ENCODE measurements at places on chromosomes 13 and 19. TPM values are rescaled to one million over a fixed set of nuclear protein-coding genes. Genes with fewer than 3 reads are reported as not detected.

DNA sequence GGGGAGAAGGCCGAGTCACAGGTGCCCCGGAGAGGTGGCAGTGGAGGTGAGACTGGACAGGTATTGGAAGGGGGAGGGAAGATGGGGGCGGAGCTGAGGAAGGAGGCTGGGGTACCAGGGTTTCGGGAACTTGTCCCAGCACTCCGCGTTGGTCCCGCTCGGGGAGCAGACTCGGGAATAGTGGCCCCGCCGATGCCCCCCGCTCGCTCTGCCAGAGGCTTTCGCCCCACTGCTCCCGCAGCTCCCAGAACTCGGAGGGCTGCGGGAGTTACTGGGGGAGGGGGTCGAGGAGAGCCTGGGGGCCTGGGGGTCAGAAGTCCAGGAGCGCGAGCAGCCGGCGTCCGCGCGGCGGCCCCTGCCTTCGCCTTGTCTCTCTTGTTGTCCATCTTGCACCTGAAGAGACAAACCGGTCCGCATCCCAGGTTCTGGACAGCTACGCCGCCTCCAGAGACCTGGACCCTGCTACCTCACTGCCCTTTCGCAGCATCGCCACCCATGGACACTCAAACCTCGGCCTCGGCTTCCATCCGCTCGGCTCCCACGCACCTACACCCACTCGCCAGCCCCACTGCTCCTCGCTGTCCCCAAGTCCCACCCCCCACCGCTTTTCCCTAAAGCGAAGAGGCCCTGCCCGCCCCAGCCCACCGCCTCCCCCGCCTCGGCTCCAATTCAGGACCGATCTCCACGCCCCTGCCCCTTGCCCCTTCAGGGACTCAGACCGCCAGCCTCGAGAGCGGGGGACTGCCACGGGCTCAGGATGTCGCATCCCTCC is 700 bp downstream of the PRR36 start:
- no peak for DNase-seq

GRCh38 chr19:30784850-30785457 is 412.8 kb downstream of the ZNF536 start:
- DNase-seq, result peak; percentile 86

DNA sequence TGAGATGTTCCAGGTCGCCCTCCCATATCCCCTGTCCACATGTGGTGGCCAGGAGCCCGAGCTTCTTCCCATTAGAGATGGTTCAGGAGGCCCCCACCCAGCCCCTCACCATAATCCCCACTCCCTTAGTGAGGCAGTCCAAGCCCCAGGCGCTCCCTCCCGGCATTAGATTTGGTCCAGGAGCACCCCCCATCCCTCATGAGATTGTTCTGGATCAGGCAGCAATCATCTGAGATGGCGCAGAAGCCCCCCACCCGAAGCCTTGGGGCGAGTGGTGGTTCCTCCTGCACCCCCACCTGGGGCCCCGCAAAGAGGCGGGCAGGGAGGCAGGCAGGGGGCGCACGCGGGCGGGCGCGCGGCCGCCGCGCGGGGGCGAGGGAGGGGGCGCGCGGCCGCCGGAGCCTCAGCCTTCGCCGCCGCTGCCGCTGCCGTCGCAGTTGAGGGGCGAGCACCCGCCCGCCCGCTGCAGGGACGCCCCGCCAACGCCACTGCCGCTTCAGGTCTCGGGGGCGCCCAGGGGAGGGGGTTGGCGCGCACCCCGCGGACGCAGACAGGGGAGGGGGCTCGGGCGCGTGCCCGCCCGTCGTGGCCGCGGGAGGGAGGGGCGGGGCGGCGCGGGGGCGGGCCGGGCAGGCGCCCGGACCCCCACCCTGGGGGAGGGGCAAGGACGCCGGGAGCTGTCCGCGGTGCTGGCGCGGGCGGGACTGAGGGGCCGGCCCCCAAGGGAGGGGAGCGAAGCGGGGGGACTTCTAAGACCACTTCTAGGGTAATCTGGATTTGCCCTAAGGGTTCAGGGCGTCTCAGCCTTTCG is 46.4 kb upstream of the SHKBP1 start:
- no peak for DNase-seq

DNA sequence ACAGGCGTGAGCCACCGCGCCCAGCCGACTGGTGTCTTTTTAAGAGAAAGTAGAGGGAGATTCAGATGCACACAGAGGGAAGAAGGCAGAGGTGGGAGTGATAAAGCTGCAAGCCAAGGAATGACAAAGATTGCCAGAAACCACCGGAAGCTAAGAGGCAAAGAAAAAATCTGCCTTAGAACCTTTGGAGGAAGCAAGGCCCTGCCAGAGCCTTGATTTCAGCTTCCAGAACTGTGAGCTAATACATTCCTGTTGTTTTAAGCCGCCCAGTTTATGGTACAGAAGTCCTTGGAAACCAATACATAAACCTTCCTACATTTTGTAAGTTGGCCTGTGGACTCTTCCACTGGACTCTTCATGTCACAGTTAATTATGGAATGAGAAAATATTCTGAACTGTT is 71.7 kb upstream of the SOX21 start:
- no peak for DNase-seq

DNA sequence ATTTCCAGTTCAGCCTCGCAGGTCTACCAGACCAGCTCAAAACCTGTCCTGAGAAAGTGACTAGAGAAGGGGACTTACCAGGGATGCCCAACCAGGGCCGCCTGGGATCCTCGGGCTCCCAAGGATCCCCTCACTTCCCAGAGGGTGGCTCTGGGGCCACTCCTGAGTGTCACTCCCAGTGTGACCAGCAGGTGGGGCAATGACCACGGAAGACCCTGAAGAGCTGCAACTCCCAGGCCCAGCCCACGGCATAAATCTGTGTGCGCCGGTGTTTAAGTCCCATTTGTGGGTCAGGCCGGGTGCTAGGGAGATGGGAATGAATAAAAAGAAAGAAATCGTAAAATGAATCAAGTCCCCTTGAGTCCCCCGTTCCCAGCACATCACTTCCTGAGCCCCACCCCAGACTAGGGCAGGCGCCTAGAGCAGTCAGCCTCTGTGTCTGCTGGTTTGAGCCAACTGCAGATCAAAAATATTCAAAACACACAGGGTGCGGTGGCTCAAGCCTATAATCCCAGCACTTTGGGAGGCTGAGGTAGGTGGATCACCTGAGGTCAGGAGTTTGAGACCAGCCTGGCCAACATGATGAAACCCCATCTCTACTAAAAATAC is 10.7 kb downstream of the PTGIR start:
- peak; percentile 87 for DNase-seq

DNA sequence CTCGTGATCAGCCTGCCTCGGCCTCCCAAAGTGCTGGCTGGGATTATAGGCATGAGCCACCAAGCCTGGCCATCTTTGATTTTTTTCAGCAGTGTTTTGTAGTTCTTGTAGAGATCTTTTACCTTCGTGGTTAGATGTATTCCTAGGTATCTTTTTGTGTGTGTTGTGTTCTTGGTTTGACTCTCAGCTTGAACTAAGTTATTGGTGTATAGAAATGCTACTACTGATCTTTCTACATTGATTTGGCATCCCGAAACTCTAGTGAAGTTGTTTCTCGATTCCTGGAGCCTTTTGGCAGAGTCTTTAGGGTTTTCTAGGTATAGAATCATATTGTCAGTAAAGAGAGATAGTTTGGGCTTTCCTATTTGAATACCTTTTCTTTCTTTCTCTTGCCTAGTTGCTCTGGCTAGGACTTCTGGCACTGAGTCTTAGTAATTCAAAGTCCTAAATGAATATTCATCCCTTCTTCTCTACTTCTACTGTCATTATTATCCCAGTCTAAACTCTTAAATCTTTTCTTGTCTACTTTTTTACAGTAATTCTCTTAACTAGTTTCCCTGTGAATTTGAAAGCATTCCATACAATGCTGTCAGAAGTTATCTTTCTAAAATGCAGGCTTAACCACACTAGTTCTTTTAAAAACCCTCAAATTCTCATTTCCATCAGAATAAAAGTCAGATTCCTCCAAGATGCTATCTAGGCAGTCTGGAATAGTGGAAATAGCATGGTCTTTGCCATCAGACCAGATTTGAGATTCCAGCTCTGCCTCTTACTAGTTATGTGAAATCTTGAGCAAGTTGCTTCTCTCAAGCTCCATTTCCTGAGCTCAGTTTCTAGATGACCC is 7.0 kb downstream of the GPR18 start:
- no peak for DNase-seq

DNA sequence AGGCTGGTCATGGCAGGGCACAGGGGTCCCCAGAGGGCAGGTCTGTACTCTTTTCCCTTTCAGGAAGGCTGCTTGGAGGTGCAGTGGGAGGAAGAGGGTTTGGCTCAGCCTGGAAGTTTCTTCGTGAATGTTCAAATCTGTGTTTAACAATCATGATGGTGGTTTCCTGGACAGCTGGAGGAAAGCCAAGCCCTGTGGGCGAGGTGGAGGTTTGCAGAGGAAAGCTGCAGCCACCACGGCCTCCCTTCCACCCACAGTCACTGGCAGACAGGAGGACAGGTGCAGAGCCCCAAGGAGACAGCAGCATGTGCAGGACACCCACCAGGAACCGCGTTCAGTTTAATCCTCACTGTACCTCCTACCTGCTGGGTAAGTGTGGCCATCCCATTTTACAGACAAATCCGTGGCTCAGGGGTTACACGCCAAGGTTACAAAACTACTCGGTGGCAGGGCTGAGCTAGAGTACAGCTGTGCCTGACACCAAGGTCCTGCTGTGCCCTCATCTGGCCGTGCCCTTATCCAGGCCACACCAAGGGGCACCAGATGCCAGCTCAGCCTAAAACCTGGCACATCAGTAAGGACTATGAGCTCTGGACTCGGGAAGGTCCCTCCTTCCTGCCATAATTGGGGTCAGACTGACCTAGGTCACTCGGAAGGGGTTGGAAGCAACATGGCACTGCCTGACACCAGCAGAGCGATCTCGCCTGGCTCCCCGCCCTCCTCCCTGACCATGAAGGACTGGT is 34.1 kb downstream of the SUGP2 start:
- peak; percentile 39 for DNase-seq

GRCh38 chr13:46598140-46598819 is 45.3 kb downstream of the LRCH1 start:
- DNase-seq, result no peak

The PRX gene
- 15.0 TPM for polyA plus RNA-seq

The PRKACA gene
- 87.4 TPM for polyA plus RNA-seq

The FUT3 gene
- 0.46 TPM for polyA plus RNA-seq
